ENCODE measurements at places on chromosomes 1 and 21. TPM values are rescaled to one million over a fixed set of nuclear protein-coding genes. Genes with fewer than 3 reads are reported as not detected.

GRCh38 chr21:34846601-34847112 lies 177.9 kb downstream of the CLIC6 start:
- no peak for DNase-seq

GRCh38 chr1:228013935-228014930 lies 7.4 kb downstream of the WNT3A start:
- DNase-seq = peak; percentile 3

GRCh38 chr1:172640111-172640510 lies 18.8 kb upstream of the FASLG start:
- no peak for DNase-seq

Gene AGMAT
- total RNA-seq = 13.9 TPM

- no peak for DNase-seq
These were observed 36.3 kb upstream of the TDRD10 start for GRCh38 chr1:154465621-154466195.

Gene SERPINC1
- not detected for total RNA-seq

Gene NBPF4
- not detected for total RNA-seq

Gene RAB7B
- not detected for total RNA-seq

DNA sequence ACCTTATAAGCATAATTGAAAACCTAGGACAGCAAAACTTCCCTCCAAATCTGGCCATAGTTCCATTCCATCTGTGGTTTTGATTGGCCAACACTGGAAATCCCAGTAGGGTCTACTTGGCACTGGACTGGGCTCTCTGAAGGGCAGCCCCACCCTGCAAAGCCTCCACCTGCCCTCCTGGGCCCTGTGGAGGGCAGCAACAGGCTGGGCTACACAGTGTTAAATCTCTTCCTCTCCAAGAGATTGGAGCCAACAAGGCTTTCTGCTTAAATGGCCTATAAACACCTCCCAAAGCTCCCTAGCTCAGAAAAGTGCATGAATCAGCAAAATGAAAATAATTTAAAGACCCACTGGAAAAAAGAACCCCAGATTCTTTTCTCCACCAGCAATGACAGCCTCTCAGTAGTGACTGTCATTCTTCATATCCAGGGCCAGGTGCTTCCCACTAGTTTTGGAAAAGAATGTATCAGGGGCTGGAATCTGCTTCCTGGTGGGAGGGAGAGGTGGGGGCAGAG lies 58.5 kb downstream of the BEND5 start:
- DNase-seq = no peak

Gene IL20
- not detected for total RNA-seq

DNA sequence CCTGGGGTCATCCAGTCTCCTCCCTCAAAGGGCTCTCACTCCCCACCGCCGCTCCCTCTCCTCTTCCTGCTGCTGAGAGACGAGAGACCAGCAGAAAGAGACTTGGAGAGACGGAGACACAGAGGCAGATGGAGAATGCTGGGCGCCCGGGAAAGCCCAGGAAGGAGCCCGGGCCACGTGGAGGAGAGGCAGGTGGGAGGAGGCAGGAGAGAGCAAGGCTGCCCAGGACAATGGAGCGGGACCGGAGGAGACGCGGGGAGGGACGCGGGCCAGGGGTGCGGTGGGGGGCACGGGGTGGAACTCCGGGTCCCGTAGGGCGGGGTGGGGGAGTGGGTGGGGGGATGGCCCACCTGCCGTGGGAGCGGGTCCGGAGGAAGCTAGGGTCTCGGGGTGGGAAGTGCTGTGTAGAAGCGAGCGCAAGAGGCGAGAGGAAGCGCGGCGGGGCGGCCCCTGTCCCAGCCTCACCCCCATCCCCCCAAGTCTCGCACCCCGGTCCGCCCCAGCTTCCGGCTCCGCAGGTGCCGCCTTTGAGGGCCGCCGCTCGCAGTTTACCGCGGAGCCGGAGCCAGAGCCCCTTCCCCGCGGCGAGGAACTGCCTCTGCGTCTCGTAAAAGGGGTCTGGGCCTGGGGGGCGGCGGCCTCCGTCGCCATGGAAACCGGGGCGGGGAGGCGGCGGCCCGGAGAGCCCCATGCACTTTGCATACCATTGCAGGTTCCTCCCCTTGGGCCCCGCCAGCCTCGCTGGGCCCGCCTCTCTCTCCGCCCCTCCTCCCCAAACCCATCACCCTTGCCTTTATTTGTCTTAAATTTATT lies 11.7 kb upstream of the EPHA2 start:
- DNase-seq = peak; percentile 70

DNA sequence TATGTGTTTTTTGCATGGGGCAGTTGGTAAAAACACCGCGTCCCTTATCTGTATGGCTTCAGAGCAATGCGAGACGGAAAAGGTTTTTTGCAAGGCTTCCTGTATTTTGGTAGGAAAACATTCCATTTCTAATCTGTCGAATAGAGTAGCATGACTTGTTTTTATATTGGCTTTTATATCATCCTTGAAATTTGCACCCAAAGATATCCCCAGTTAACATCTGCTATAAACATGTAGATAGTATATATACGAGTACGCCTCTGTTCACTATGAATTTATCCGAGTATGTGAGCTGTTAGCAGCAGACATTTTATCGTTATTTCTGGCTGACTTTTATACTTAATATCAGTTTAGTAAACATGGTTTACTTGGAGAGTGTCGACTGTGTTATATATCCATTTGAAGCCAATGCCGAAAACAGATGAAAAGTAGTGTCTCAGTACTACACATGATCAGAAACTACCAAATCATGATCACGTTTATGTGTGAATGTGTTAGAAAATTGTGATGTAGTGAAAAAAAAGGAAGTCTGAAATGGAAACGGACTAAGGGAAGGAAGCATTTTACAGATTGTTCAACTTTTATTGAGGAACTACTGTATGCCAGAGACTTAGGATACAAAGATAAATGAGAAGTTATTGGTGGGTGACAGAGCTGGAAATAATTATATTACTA lies 1.0 kb downstream of the LEPR start:
- DNase-seq = no peak

Gene SMIM34
- not detected for total RNA-seq

Gene CFAP57
- 0.43 TPM for total RNA-seq

Gene URB1
- total RNA-seq = 21.5 TPM

DNA sequence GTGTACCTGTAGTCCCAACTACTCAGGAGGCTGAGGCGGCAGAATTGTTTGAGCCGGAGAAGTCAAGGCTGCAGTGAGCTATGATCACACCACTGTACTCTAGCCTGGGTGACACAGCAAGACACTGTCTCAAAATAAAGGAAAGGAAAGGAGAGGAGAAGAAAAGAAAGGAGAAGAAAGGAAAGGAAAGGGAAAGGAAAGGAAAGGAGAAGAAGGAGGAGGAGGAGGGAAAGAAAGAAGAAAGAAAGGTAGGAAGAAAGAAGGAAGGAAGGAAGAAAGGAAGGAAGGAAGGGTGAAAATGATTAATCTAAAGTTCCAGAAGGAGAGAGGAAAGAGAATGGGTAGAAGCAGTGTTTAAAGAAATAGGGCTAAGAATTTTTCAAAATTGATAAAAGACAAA lies 12.2 kb downstream of the SPOCD1 start:
- DNase-seq = no peak

- no peak for DNase-seq
These were observed 182.5 kb downstream of the ZC3H11B start for GRCh38 chr1:219430419-219430818.

DNA sequence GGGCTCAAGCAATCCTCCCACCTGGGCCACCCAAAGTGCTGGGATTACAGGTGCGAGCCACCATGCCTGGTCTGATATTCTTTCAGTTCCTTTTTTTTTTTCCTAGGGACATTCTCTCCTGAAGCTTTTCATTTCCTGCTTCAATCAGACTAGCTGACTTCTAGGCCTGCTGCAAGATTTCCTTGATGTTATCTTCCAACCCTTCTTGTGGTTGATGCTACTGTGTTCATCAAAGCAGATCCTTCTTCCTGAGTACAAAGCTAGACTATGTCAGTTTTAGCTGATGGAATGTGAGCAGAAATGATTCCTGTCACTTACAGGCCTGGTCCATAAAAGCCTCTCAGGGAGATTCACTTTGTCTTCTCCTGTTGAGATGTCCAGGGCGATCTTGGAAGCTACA lies 146.4 kb downstream of the CDC7 start:
- DNase-seq = no peak

Gene FMO3
- total RNA-seq = not detected

- DNase-seq = no peak
These were observed 219.7 kb downstream of the BRINP3 start for GRCh38 chr1:190258003-190258402.

DNA sequence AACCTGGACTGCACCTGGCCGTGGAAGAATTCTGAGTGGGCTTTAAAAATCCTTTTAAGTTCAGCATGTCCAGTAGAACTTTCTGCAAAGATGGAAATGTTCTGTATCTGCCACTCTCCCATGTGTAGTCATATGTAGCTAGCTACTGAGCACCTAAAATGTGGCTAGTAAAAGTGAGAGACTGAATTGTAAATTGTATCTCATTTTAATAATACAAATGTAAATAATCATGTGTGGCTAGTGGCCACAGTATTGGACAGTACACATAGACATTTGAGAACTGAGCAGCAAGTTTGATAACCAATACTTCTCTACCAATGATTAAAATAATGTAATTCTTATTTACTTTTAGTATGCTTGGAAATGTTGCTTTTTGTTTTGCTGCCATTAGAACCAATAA lies 57.3 kb downstream of the PHACTR4 start:
- no peak for DNase-seq

Gene CHODL
- total RNA-seq = not detected

GRCh38 chr1:156409439-156409838 lies 40.4 kb downstream of the RHBG start:
- no peak for DNase-seq

GRCh38 chr1:112636056-112636455 lies 16.4 kb downstream of the CAPZA1 start:
- no peak for DNase-seq

DNA sequence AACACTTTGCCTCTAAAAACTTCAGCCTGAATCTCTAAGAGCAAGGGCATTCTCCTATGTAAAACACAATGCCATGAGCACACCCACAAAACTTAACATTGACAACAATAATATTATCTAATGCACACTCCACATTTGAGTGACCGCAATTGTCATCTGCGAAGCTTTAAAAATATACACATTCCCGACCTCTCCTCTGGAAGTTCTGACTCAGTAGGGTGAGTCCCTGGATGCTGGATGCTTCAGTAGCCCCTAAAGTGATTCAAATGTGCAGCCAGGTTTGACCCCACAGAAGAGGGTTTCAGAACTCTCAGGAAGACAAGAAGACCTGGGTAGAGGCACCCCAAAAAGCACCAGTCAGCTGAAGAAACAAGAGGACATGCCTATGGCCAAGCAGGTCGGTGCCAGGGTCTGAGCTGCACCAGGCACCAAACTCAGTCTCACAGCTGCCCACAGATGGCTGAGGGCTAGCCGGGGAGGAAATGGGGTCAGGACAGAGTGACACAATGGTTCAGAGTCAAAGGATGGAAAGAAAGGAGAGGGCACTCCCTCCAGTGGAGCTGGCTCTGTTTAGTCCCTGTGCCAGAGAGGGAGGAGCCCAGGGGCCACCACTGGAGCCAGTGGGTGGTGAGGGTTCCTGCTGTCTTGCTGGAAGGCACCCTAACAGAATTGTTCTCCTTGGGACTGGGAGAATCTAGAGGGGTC lies 17.4 kb downstream of the PIK3C2B start:
- no peak for DNase-seq

- no peak for DNase-seq
These were observed 2.5 kb downstream of the RASAL2 start for GRCh38 chr1:178096421-178096820.

- DNase-seq = no peak
These were observed 93.4 kb downstream of the TGFBR3 start for GRCh38 chr1:91792489-91793071.

DNA sequence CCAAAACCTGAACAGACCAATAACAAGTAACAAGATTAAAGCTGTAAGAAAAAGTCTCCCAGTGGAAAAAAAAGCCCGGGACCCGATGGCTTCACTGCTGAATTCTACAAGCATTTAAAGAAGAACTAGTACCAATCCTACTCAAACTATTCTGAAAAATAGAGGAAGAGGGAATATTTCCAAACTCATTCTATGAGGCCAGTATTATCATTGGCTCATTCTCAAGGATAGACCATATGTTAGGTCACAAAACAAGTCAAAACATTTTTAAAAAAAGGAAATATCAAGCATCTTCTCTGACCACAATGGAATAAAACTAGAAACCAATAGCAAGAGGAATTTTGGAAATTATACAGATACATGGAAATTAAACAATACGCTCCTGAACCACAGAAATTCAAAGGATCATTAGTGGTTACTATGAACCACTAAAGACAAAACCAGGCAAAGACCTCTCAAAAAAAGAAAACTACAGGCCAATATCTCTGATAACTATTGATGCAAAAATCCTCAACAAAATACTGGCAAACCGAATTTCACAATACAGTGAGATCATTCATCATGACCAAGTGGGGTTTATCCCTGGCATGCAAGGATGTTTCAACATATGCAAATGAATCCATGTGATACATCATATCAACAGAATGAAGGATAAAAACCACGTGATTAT lies 13.9 kb upstream of the IL20 start:
- DNase-seq = no peak

DNA sequence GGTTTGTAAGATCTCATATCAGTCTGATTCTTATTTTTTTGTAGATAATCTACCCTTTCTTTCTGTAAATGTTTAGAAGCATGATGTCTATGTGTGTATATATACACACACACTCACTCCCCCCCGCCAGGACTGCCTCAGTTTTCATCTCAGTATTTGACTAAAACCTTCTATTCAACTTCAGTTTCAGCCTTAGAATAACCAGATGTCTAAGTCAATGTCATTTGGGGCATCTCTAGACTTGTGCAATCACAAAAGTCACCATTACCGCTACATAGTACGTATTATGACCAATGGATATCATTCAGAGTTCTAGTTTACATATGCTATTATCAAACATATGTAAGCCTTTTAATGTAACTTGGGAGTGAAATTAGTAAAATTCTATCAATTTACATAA lies 53.3 kb upstream of the BOLA1 start:
- peak; percentile 53 for DNase-seq

DNA sequence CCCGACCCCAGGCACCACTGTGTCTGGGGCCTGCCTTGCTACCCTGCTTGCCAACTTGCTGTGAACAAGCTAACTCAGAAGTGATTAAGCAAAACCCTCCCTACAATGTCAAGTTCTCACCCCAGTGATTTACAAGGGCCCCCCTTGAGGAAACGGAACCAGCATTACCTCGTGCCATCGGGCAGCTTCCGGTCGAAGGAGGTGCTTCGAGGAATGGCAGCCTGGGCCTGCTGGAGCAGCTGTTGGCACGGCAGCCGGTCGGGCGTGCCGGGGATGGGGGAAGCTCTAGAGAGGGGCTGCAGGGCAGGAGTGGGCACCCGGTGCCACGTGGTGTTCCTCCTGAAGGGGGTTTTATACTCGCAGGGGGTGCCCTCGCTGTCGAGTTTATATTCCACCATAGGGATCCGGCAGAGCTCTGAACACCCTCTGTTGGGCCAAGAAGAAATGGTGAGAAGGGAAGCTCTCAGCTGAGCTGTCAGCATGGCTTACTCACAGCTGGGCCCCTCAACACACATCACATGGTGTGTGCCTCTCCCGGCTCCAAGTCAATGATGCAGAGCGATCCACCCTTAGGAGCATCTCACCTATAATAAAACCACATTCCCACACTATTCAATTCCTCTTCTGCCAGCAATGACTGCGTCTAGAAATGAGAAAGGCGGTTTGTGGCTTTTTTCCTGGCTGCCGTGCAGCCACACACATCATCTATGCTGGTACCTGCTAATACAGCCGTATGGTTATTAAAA lies 184.4 kb downstream of the SIPA1L2 start:
- DNase-seq = no peak

Gene FMN2
- total RNA-seq = not detected

- no peak for DNase-seq
These were observed 110.4 kb downstream of the ACBD6 start for GRCh38 chr1:180392020-180392419.

- no peak for DNase-seq
These were observed 100.0 kb upstream of the CLDN14 start for GRCh38 chr21:36579898-36580297.

GRCh38 chr1:233873666-233874065 lies 30.8 kb upstream of the SLC35F3 start:
- no peak for DNase-seq
